ENCODE measurements at places on chromosomes 16 and 17.

GRCh38 chr17:50518384-50519023 is 10.3 kb downstream of the MYCBPAP start:
- no peak overlapping the region for H3K4me3 ChIP-seq
- ATAC-seq, result no peak
- no peaks in the 10 kb centered on the region for H3K4me1 ChIP-seq
- H3K27me3 ChIP-seq, result no peaks in the 10 kb centered on the region
- H3K27ac ChIP-seq, result no peak overlapping the region

- peak overlapping the region; percentile 79 for H3K27ac ChIP-seq
- ATAC-seq, result peak; percentile 57
- H3K36me3 ChIP-seq, result no peaks in the 10 kb centered on the region
- H3K27me3 ChIP-seq, result no peaks in the 10 kb centered on the region
- H3K4me1 ChIP-seq, result no peaks in the 10 kb centered on the region
These were observed 12.0 kb downstream of the PGS1 start for GRCh38 chr17:78390241-78391050.

GRCh38 chr16:12903407-12904328 is 2.3 kb downstream of the SHISA9 start:
- H3K36me3 ChIP-seq, result no peaks in the 10 kb centered on the region
- ATAC-seq, result no peak
- no peak overlapping the region for H3K27ac ChIP-seq
- H3K27me3 ChIP-seq, result peaks cover 85% of the 10 kb centered on the region
- peaks cover 9% of the 10 kb centered on the region for H3K4me1 ChIP-seq

GRCh38 chr16:68074850-68075555 is 10.2 kb upstream of the NFATC3 start:
- no peaks in the 10 kb centered on the region for H3K36me3 ChIP-seq
- H3K4me1 ChIP-seq, result peaks cover 5% of the 10 kb centered on the region
- H3K4me3 ChIP-seq, result no peak overlapping the region
- ATAC-seq, result no peak
- no peak overlapping the region for H3K27ac ChIP-seq
- H3K27me3 ChIP-seq, result no peaks in the 10 kb centered on the region

DNA sequence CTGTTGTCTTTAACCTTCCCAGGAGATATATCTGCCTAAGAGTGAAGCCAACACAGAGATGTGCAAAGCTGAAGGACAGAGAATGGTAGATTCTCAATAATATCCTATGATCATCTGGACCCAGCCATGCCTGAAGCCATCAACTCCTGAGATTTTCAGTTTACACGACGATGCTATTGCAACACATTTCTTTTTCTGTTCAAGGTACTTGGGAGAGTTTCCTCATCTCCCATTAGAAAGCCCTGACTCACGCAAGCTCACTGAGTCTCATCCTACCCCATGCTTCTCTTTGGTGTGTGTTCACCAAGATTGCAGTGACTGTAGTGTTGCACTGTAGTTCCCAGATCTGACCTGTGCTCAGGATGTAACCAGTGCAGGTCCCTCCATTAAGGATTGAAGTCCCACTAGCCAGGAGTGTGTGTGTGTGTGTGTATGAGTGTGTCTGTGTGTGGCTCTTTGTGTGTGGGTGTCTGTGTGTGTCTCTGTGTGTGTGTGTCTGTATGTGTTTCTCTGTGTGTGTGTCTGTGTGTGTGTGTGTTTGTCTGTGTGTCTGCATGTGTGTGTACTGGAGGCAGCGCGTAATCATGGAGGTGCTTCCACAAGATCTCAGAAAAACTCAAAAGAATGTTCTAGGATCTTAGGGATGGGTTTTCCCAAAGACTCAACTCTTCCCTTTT is 15.5 kb downstream of the CES1 start:
- no peak overlapping the region for H3K27ac ChIP-seq
- H3K4me1 ChIP-seq, result no peaks in the 10 kb centered on the region
- H3K4me3 ChIP-seq, result no peak overlapping the region
- peaks cover 40% of the 10 kb centered on the region for H3K27me3 ChIP-seq
- H3K36me3 ChIP-seq, result no peaks in the 10 kb centered on the region
- no peak for ATAC-seq

DNA sequence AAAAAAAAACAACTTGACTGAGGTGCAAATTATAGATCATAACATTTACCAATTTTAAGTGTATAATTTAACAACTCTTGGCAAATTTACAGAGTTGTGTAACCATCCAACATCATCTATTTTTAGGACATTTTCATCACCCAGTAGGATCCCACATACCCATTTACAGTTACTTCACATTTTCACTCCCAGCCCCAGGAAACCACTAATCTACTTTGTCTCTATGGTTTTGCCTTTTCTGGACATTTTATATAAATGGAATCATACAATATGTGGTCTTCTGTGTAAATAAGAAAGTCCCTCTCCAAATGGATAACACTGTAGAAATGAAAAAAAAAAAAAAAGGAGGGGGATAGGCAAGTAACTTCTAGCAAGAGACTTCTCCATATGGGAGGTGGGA is 26.1 kb upstream of the XYLT1 start:
- H3K4me3 ChIP-seq, result no peak overlapping the region
- H3K36me3 ChIP-seq, result no peaks in the 10 kb centered on the region
- H3K4me1 ChIP-seq, result no peaks in the 10 kb centered on the region
- no peaks in the 10 kb centered on the region for H3K27me3 ChIP-seq
- ATAC-seq, result no peak

GRCh38 chr16:12195296-12195695 is 218.8 kb downstream of the SNX29 start:
- H3K36me3 ChIP-seq, result peaks cover 1% of the 10 kb centered on the region
- no peak overlapping the region for H3K27ac ChIP-seq
- no peak overlapping the region for H3K4me3 ChIP-seq
- H3K27me3 ChIP-seq, result no peaks in the 10 kb centered on the region

GRCh38 chr16:4142268-4142667 is 26.0 kb upstream of the ADCY9 start:
- no peak overlapping the region for H3K27ac ChIP-seq
- no peak for ATAC-seq
- H3K4me3 ChIP-seq, result no peak overlapping the region

Measured in gastroesophageal sphincter (tissue), 4 donors.